GM03348 (cell line): ENCODE measurements at places on chromosomes 2 and 18.

DNA sequence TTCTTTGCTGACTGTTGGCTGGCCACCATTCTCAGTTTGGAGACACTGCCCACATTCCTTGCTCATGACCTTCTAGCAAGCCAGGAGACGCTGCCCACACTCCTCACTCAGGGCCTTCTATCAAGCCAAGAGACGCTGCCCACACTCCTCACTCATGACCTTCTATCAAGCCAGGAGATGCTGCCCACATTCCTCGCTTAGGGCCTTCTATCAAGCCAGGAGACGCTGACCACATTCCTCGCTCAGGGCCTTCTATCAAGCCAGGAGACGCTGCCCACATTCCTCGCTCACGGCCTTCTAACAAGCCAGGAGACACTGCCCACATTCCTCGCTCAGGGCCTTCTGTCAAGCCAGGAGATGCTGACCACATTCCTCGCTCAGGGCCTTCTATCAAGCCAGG, 131.3 kb upstream of the CBLN2 start:
- DNase-seq, result no peak

DNA sequence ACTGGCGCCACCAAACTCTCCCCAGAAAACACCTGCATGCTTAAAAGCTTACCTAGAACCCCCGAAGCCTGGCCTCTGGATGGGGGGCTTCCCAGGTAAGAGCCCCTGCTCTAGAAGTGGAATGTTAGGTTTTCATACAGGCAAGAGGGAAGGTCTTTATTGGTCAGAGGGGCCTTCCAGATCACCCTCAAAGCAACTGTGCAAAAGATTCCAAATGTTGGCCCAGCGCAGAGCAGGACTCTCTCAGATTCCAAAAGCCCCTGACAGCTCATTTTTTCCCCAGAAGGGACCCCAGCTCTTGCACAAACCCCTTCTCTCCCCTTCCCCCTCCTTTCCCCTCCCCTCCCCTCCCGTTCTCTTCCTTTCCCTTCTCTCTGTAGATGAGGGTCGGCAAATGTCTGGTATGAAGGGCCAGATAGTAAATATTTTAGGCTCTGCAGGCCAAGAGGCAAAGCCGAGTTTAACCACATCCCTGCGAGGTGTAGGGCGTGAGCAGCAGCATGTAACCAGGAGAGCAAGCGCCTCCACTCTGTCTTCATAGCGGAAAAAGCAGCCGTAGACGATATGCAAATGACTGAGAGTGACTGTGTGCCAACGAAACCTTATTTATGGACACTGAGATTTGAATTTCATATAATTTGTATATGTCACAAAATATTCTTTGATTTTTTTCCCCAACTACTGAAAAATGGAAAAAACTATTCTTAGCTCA, 116.9 kb downstream of the SMAD7 start:
- DNase-seq, result no peak

- no peak for DNase-seq
These were observed 69.6 kb downstream of the ETAA1 start for GRCh38 chr2:67466734-67467133.

DNA sequence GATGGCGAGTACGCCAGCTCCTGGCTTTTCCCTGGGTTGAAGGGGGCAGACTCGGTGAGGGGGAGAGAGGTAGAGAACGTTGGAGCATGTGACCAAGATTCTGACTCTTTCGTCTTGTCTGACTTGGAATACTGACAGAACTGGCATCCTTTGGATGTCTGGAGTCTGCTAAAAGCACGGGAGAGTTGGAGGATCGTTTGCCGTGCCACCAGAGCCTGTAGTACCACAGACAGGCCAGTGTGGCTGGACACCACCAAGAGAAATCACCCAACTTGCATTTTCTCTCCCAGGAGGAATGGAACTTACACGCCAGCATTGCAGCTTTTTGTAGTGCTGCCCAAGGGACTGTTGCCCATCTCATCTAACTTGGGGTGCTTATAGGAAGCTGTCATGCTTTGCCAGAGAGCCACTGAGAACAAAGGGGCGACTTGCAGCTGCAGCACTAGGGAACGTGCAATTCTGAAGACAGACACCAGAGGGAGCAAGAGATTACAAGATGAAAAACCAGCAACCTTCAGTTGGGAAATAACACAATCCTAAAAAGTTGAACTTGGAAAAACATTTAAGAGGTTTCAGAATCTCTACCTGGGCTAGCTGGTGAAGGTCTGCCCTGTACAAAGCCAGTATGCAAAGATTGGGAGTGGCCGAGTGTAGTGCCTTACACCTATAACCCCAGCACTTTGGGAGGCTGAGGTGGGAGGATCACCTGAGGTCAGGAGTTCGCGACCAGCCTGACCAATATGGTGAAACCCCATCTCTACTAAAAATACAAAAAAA, 24.1 kb downstream of the PSMG2 start:
- DNase-seq, result peak; percentile 80

GRCh38 chr18:9139400-9140039, 2.9 kb downstream of the ANKRD12 start:
- DNase-seq, result no peak

GRCh38 chr18:11339188-11339775, 189.9 kb upstream of the PIEZO2 start:
- DNase-seq, result peak; percentile 11

DNA sequence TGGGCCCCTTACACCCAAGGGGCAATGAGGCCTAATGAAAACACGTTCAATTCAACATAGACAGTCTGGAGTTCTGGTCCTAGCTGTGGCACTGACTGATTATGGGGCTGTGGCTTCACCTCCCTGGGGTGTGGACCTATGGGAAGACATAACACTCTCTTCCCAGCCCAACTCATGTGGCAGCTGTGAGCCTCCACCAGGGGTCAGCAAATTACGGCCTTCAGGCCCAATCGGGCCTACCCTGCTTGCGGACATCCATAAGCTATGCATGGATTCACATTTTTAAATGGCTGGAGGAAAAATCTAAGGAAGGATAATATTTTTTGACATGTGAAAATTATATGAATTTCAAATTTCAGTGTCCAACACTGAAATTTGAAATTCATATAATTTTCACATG, 101.3 kb downstream of the LOXHD1 start:
- DNase-seq, result peak; percentile 32

GRCh38 chr18:33712719-33713118, 134.7 kb downstream of the ASXL3 start:
- DNase-seq, result no peak

DNA sequence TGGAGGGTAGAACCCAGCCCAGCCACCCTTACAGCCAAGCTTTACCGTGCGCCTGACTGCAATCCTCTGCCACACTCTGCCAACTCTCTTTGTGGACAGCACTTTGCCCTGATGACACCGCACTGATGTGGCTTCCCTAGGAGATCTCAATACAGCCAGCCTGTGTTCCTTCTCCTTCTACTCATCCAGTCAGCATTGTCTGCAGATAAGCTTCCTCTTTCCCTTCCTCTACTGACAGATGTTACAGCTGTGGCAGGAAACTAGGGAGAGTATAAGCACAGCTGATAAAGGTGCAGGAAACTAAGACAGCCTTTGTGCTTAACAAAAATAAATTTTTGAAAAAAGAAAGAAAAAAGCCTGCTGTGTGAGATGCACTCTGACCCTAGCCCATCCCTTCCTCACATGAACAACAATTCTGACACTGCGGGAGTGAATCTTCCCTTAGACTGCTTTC, 25.0 kb downstream of the CEP68 start:
- no peak for DNase-seq

GRCh38 chr2:232491139-232491780, 3.6 kb upstream of the ECEL1 start:
- DNase-seq, result no peak

DNA sequence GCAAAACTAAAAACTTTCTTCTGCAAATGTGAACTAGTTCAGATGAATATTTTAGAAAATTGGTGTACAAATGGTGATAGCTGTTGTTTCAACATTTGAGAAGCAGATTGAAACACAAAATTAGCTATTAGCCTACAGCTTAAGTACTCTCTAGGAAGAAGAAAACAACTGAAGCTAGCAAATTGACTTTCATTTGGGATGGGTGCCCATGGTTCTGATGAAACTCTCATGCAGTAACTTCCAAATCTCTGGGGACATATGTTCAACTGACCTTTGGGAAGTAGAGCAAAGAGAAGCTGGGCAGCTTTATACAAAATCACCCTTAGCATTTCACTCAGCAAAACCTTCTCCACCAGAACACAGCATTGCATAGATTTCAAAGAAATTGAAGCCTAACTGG, 119.0 kb downstream of the GALNT13 start:
- no peak for DNase-seq

DNA sequence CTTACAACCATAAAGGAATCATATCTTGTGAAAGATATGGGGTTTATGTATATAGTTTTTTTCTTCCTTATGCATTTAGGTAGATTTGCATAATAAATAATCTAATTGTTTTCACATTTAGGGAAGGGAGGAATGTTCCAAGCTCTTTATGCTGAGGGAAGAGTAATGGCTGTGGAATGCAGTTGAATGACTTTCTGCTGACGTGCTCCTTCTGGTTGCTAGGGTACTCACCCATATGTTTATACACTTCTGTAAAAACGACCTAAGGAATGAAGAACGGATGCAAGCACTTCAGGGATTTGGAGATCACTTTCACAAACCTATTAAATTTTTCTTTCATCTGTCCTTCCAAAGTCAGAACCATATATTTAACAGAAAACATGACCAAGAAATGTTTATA, 29.2 kb upstream of the PPP4R1 start:
- peak; percentile 88 for DNase-seq

DNA sequence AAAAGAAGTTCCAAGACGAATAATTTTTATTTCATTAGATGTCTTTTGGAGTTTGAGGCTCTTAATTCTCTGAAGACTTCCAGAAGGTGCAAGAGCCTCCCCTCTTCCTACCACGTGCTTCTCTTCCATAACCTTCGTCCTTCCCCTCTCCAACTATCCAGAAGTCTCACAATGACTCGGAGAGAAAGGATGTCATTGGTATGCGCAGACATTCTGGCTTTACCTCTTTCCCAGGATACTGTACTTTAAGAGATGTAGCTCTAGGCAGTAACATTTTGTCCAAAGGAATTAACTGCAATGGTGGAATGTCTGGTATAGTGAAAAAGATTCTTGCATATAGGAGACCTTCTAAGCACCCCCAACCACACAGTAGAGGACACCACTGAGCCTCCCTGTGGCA, 249.0 kb upstream of the OSR1 start:
- no peak for DNase-seq

DNA sequence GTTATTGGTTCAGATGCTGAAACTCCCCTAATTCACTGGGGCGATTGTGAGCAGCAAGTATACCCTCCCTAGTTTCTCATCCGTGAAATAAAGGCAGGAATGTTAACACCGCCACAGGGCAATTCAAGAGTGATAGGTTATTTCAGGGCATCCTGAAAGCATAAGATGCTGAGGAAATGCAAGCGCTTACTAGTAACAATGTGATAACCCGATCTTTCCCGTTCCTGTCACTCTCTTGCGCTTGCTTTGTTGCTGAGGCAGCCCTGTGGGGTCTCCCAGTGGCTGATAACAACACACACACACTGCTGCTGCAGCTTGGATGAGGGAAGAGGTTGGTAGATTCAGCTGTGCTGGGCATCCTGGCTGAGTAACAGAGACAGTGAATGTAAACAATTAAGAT, 259.3 kb downstream of the AGPS start:
- no peak for DNase-seq

DNA sequence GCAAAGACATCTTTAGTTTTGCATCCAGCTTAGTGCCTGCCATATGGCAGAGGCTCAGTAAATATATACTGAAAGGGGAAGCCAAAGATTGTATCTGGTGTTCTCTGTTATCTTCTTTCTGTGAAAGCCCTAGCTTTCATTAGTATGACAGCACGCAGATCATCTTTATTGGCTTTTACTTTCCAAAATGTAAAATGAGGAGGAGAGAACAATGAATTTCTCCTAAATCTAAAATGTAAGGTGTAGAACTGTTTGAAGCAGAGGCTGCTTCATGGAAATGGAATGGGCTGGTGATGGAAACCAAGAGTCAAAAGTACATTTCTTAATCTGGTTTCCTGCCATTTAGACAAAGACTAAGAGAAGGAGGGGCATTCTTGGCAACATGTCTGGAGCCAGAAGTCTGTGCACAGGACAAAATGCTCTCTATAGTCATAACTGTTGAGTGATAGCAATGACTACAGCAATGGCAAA, 1029.9 kb upstream of the PIK3C3 start:
- DNase-seq, result no peak

- no peak for DNase-seq
These were observed 61.0 kb downstream of the ERBB4 start for GRCh38 chr2:212477571-212477970.

GRCh38 chr18:61159246-61159645, 174.0 kb upstream of the CDH20 start:
- no peak for DNase-seq

GRCh38 chr2:60710707-60711106, 45.4 kb upstream of the PAPOLG start:
- peak; percentile 58 for DNase-seq

- DNase-seq, result no peak
These were observed 153.6 kb downstream of the TDRD15 start for GRCh38 chr2:21277068-21278056.

DNA sequence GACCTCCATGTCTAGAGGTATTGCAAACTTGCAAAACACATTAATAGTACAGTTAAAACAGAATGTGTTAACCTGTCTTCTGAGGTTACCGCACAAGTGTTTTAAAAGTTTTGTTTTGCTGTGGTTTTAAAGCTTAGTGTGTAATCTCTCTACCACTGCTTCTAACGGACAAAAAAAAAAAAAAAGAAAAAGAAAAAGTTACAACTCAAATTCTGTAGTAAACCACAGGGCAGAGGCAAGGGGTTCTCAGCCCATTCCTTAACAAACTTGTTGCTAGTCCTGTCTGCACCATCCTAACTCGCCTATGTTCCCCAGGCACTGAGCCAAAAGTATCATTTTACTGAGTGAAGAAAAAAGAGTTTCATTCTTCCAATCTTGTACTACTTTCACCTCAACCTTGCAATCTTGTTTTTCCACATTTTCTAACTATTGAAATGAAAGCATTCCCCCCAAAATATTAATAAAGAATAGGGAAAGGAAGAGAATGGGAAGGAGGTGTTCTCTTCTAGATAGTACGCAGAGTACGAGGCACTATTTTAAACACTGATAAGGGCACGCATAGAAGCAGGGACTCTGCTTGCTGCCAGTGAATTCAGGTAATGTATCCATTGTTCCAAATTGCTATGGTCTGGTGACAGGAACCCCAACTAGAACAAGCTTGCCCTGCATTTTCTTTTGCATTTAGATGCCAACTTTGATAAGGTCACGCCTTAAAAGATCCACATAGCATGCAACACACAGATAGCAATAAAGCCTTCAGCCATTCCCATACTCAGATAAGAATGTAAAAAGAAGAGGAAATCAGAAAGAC, 47.1 kb downstream of the IKZF2 start:
- no peak for DNase-seq

DNA sequence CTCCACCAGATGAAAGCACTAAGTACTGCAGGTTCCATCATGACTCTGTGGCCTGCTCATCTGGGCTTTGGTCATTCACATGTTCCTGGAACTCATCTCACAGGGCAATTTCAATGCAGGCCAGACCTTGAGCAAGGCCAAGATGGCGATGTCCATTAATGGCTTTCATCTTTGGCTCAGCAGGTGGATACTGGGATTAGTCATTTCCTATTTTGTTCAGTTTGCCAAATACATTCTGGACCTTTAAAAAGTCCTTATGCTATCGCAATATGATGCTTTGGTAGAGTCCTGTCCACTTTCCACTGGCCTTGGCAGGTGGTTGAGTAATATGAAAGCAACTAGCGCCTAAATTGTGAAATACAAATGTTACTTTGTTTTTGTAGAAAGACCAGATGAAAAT, 170.1 kb upstream of the REV1 start:
- no peak for DNase-seq

- peak; percentile 93 for DNase-seq
These were observed 79.7 kb upstream of the IGFBP5 start for GRCh38 chr2:216775043-216775453.
